GDM1 (cell line): ENCODE measurements at places on chromosomes 11 and 22.

GRCh38 chr22:19275513-19275912 lies 16.0 kb downstream of the CLTCL1 start:
- DNase-seq, result no peak

DNA sequence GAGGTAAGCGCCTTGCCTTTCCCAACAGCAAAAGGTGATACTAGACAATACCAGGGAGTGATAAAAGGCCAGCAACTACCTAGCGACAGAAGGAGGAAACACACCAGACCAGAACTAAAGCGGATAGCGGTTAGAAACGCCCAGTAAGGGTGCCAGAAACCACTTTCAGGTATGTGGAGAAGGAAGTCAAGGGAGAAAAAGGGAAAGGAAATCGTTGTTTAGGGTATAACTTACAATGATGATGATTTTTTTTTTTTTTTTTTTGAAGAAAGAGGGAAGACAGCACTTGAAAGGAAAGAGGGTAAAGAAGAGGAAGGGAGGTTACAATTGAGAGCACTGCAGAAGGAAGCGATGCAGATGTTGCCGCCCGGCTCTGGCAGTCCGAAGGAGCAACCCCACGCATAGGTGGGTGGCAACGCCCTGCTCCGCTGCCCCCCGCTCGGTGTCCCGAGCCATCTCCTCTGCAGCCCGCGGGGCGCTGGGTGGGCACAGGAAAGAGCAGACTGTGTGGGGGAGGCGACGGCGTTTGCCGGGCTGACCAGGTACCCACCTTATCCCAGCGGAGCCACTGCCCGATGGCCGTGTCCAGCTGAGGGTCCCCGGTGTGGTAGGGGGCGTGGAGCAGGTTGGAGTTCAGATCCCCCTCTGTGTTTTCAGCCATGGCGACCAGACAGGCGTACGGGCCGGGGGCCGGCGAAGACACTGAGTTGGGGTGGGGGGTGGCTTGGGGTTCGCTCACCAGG lies 561 bp downstream of the PGM2L1 start:
- DNase-seq, result no peak

- DNase-seq, result no peak
Observed at GRCh38 chr11:63919267-63920125, 2.5 kb upstream of the RCOR2 start.

- no peak for DNase-seq
Observed at GRCh38 chr11:42311514-42311913, 852.1 kb upstream of the LRRC4C start.
